Adipocyte (in vitro differentiated cells): ENCODE measurements at places on chromosomes 1 and 21.
A peak's percentile ranks its signal among the peaks of the same experiment; 100 is the strongest.

DNA sequence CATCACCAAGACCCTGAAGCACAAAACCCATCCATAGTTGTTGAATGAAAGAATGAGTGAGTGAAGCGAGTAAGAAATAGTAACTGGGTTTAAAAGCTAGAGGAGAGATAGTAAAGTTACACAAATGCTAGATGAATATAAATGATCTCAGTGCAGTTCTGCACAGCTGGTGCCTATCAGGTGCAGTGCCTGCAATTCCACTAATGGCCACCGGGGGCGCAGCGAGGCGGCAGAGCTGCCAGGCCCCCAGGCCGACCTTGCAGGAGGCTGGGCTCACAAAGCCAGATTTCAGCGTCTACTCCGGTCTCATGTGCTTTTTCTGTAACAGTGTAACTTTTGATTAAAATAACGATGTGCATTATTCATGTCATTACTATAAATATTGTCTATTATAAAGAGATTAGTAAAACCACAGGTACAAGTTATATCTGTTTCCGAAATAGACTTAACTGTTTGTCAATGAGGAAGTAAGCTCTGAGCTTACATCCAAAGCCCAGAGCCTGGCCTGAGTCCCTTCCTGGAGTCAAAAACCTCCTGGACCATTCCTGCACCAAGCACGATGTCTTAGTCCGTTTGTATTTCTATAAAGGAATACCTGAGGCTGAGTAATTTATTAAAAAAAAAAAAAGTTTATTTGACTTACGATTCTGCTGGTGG lies 477.6 kb downstream of the NPHP4 start:
- peak; percentile 61 for DNase-seq

- no peak for DNase-seq
Measured at GRCh38 chr1:15943328-15943991, 32.4 kb downstream of the ZBTB17 start.

DNA sequence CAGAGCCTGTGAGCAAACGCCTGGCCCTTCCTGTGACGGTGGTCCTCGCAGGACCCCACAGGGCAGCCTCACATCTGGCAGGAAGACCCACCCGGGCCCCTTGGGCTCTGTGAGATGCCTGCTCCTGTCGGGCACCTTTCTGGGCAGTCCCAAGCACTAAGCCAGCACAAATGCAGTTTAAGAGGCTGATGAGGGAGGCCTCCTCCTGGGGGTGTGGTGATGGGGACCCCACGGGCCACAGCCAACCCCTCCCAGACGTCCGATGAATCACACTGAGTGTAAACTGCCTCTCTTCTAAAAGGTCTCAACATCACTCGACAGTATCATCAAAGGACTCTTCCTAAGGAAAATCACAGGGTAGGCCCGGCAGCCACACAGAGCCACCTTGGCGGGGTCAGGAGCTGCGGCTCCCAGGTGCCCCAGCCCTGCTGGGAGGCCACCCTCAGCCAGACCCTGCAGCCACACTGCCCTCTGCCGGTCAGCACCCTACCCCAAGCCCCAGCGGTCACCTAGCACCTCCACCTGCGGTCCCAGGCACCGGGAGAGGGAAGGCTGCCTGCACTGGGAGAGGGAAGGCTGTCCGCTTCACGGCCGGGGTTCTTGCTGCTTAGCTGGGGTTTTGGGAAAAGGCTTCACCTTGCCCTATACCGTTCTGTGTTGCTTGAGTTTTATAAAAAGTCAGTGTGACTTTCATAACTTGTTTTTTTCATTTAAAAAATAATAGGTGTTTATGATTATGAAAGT lies 3.9 kb upstream of the PRKCZ start:
- DNase-seq, result peak; percentile 42

DNA sequence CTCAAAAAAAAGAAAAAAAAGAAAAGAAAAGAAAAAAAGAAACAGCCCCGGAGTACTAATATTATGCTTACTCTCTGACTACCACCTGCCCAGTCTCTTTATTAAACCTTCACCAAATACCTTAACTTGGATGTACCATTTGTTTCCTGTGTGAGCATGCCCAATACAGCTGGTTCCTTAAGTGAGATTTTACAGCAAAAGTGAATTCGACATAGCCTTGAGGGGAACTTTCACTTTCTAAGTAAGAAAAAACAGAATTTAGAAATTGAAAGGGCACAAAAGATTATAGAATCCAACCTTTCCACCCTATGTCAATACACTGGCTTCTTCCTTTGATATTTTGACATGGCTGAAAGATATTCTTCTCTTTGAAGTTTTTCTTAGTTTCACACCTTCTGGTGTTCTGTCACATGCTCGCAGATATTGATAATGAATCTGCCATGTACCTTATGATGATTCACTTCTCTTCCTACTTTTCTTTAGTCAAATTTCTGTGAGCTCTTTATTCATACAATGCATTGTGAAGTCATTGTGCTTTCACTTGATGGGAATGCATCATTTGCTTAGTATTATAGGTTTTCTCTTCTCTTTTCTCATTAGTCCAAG lies 5.2 kb upstream of the GIPC2 start:
- DNase-seq, result no peak

GRCh38 chr1:6842301-6842700 lies 57.0 kb downstream of the CAMTA1 start:
- no peak for DNase-seq

DNA sequence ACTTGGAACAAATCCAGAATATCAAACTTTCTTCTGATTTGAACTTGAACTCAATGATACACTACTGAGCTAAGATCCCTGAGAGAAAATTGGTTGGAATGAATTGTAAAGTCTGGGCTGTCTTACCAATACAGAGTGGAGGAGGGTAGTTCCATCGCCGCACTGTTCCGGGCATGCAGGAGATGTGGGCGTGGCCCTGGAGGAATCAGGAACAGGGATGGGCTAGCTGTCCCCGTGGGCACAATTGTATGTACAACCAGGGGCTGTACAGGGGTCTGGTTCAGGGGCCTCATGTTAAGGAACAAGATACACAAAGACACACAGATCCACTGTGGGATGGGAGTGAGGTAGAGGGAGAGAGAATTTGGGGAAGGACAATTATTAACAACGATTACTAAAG lies 144.3 kb downstream of the ZSCAN20 start:
- no peak for DNase-seq

DNA sequence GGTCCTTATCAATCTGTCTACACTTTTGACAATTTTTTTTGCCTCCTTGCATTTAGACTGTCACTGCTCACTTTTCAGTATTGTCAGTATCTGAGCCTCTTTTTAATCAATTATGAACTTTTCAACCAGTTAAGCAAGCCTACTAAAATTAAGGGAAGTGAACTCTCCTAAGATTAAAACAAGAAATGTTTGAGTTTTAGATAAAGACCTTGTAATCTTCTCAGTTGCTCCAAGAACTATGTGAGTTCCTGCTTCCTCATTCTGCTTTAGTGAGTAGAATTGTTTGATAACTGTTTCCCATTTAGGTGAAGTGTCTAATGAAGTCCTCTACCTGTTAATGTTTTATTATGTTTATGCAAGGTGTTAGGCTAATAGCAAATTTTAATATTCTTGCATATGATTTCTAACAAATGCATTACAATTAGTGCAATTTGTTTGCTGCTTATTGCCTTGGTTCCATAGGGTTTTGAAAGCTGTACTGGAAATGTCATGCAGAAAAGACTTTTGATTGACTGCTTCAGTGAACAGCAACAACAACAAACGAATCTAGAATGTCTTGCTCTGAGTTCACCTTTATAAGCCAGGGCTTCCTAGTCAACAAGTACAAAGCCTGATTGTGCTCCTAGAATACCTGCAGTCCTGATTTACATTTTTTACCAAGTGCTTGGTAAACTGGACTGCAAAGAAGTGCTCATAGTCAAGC lies 40.9 kb downstream of the PLA2G4A start:
- no peak for DNase-seq

GRCh38 chr1:45448357-45448756 lies 42.6 kb downstream of the TESK2 start:
- DNase-seq, result no peak

DNA sequence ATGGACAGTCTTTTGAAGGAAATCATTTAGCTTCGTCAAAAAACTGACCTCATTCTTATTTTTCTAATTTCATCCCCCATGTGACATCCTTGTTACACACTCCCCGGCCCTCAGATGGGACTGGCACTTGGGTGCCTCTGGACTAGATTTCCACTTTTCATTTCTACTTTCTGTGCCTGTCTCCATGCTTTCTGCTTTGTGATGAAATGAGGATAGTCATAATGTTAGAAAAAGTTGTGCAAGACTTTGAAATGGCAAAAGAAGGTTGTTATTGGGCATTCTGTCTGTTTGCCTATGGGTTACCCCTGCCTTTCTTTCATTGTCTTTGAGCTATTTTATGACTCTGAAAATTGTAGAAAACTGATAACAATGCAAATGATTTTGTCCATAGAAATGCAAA lies 54.9 kb downstream of the MDM4 start:
- DNase-seq, result peak; percentile 13

DNA sequence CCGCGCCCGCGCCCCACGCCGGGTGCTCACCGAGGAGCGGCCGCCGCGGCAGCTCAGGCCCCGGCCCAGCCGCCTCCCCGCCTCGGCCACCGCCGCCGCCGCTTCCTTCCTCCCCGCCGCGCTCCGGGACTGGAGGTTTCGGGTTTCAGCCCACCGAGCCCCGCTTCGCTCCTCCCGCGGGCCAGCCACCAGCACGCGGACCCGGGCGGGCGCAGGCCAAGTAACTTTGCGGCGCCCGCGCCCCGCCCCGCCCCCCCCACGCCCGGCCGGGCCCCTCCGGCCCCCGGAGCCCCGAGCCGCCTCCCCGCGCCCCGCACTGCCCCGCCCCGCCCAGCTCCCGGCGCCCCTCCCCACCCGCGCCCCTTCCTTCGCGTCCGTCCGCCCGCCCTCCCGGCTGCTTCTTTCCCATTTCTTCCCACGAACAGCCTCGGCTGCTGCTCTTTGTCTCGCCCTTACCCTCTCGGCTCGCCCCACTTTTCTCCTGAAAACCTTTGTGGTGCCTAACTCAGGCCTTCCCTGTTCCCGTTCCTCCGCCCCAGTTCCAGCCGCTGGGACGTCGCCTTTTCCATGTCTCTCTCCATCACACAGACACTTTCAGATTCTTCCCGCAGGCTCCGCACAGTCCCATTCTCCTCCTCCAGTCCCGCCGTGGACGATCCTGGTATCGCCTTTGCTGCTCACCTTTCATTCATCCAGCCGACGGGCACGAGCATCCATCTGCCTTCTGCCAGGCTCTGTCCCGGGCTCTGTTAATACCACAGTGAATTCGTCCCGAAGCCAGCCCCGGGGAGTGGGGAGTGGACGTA lies at the start of gene GPR161:
TSS of gene GPR161 (minus strand) at position 222 of the 806 bp plus-strand sequence. CDS start 32,080 bp downstream, outside the sequence.
- DNase-seq, result peak; percentile 91

DNA sequence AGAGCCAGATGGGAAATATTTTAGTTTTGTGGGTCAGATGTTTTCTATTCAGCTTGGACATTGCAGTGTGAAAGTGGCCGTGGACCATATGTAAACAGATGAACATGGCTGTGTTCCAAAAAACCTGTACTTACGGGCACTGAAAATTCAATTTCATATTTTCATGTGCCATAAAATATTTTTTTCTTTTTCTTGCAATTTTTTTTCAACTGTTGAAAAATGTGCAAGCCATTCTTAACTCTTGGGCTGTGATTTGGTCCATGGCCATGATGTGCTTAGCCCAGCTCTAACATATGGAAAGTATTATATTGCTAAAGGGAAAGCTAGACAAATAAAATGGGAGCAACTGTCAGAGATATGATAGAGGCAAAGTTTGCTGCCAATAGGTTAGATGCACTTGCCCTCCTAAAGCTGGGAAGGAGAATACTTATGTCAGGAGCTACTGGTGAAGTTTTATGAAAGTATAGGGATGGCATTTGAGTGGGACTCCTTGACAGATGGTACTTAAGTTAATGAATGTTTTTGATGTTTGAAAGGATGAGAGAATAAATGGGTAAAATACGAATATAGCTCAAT lies 240.3 kb downstream of the RYR2 start:
- DNase-seq, result no peak

GRCh38 chr1:28456078-28456477 lies 49.8 kb upstream of the RCC1 start:
- peak; percentile 67 for DNase-seq

- no peak for DNase-seq
Measured at GRCh38 chr1:238606457-238606856, 715.7 kb upstream of the ZP4 start.

DNA sequence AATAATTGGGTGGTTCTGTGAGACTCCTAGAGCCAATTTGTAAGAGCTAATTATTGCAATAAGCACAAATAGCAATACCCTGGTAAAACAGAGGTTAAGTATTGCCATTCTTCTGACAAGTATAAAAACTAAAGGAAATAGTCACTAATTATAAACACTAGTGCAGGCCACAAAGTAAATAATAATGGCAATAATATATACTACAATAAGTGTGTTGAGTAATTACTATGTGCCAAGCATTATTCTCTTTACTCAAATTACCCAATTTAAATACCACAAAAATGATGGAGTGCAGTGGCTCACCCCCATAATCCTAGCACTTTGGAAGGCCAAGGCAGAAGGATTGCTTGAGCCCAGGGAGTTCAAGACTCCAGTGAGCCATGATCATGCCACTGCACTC lies 15.3 kb downstream of the ZMYM6 start:
- DNase-seq, result no peak

GRCh38 chr21:38170283-38170682 lies 86.5 kb upstream of the KCNJ15 start:
- DNase-seq, result no peak

- no peak for DNase-seq
Measured at GRCh38 chr1:164703463-164703862, 144.5 kb downstream of the PBX1 start.

DNA sequence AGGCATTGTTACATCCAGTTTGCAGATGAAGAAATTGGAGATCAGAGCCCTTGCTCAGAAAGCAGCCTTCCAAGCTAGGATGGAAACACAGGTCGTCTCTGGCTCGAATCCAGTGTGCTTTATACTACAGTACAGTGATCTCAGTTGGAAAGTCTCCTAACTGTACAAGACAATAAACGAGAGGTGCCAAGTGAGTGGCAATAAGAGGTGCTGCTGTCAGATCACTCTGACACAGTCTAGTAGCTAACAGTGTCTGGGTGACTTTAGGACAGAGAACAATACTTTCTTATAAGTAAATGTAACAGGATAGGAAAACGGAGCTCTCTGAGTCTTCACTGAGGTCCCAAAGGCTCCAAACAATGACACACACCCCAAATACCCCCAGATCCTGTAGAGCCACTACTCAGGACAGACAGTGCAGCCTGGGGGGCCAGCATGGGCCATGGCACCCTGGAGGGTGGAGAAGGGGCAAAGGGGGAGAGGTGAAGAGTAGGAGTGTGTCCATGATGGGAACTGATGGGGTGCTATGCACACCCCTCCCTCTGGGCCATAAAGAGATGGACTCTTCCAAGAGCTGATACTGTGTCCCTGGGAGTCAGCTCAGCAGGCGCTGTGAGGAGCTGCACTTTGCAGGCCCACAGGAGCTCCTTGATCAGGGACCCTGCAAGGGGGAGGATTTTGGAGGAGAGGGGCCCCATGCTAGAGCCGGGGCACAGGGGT lies 3.3 kb downstream of the SH3BGR start:
- DNase-seq, result no peak

GRCh38 chr1:25066256-25066655 lies 136.2 kb upstream of the RUNX3 start:
- peak; percentile 12 for DNase-seq

GRCh38 chr1:18560692-18561091 lies 70.0 kb upstream of the PAX7 start:
- DNase-seq, result no peak

GRCh38 chr21:44702973-44703730 lies 6.2 kb downstream of the KRTAP10-12 start:
- DNase-seq, result no peak
